ENCODE measurements at places on chromosomes 13 and 19.

DNA sequence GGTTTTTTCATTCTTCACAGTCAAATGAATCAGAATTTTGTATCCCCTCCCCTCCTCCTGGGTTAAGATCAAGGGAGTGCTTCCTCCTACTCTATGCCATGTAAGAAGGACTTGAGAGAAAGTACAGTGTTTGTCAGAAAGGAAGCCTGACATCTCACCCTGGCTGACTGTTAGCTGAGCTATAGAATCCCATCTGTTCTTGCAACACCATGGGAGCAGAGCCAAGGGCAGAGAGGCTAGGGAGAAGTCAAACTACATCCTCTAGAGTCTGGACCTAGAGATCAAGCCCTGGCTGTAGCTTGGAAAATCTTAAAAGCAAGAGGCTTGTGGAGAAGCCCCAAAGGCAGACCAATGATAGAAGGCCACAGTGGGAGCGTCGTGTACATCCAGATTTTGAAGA lies 145.9 kb downstream of the OLFM4 start:
- DNase-seq = no peak

DNA sequence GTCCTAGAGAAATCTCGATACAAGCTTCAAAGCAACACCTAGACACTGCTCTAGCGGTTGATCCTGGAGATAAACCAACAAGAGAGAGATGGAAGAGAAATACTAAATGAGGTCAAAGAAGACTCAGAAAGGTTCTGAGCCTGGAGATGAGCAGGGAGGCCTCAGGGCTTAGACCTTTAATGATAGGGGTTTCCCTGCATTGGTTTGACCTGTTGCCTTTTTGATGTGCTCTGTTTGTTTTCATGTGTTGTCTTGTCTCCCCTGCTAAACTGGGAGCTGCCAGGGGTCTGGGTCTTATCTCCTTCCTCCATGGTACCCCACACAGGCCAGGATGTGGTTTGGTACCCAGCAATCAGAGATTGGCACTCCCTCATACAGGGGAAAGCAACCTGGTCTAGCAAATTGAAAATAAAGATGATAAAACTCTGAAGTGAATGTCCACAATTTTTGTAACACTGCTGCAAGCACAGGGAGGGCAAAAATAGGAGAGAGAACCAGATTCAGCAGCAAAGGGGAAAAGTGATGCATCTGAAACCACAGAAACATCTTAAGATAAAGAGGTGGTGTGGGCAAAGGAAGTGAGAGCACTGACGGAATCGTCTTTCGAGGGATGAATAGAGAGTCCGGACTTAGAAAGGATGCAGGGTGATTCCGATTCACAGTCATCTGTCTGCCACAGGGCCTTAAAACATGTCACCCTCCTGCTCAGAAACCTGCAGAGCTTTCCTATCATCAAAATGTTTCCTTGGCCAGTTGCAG lies 3.5 kb downstream of the FFAR2 start:
- peak; percentile 30 for DNase-seq

DNA sequence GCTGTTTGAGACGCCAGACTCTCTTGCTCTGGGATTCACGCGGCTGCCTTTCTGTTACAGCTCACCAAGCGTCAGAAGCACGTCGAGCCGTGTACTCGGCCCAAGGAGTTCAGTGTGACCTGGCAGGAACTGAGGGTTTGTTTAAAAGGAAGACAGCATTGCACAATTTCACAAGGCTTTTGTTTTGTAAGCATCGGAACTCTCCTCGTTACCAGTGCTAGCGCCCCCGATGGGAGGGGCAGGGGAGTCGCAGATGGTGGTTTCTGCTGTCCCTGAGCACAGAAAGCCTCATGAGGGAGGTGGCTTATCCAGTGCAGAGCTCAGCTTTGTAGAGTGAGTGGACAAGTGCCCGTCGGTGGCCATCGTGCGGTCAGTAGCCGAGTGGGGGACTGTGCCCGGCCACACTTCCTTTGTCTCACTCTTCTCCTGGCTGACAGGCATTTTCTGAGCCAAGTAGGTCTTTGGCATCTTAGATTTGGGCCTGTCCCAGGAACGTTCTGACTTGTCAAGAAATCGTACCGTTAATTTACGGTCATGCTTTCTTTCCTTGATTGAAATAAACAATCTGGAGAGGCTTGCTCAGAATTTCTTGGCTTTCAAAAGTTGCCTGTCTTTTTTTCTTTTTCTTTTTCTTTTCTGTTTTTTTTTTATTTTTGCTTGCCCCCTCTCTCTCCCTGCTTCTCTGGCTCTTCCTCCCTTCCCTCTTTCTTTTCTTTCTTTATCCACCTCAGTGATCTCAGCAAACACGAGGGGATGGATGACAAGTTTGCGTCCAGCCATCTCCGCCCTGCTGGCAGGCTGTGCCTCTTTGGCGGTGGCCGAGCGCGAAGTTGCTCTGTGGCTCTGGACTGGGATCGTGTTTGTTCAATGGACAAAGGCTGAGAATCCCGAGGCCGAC lies 7.7 kb downstream of the KDM4B start:
- no peak for DNase-seq

DNA sequence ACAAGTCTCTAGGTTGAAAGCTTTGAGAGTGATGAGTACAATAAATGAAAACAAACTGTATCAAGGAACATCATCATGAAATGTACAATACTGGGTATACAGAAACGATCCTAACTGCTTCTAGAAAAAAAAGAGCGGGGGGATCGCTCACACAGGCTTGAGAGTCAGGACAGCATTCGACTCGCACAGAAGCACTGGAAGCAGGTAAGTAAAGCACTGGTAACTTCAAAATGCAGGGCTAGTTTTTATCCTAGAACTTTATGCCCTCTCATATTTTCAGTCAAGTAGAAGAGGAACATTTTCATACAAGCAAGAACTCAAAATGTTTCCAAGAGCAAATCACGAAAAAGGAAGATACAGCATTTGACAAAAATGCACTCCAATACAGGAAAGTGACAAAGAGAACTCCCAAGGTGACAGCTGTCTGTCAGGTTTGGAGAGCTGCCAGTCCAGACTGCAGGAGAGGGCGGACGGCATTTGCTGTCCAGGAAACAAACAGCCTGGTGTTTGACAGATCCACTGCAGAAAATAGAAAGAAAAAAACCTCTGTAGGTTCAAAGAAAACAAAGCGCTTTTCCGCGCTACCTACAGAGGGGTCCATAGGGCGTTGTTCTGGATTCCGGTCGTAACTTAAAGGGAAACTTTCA lies 58.2 kb upstream of the XPO4 start:
- no peak for DNase-seq

GRCh38 chr13:71820699-71821098 lies 46.3 kb downstream of the DACH1 start:
- DNase-seq = no peak

DNA sequence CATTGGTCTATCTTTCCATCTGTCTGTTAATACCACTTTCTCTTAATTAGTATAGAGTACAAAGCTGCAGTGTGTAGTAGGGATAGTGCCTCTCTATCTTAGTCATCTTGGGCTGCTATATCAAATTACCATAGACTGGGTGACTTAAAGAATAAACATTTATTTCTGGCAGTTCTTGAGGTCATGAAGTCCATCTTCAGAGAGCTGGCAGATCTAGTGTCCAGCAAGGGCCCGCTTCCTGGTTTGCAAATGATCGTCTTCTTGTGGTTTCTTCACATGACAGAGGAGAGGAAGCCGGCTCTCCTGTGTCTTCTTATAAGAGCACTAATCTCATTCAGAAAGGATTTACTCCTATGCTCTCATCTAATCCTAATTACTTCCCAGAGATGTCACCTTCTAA lies 6.1 kb downstream of the ZNF700 start:
- no peak for DNase-seq

GRCh38 chr13:102658660-102659059 lies 36.2 kb downstream of the METTL21C start:
- no peak for DNase-seq

- no peak for DNase-seq
These were observed 16.2 kb downstream of the COL4A2 start for GRCh38 chr13:110323172-110323891.

- DNase-seq = no peak
These were observed 32.1 kb upstream of the SCEL start for GRCh38 chr13:77503398-77503797.

- DNase-seq = peak; percentile 90
These were observed at the start of gene TBCB for GRCh38 chr19:36115453-36116343. Gene TBCB, plus strand, starts transcription at chr19:36115468. Its CDS starts 93 bp downstream, at chr19:36115561.

DNA sequence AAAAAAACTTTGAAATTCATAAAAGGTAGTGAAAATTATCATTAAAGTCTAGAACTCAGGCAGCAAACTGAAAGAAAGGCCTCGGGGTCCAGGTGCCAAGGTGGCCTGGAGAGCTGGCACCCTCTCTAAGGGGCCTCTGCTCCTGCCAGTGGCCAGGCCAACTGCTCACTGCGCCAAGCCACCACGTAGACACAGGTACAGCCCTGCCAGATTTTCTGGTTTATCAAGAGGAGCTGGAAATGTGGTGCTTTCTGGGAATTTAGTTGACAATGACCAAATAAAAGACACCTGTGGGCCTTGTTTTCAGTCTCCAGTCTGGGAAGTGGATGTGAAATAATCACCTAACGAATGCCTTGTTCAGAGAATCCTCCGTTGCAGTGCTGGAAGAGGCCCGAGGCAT lies 22.8 kb downstream of the ZNF574 start:
- no peak for DNase-seq

DNA sequence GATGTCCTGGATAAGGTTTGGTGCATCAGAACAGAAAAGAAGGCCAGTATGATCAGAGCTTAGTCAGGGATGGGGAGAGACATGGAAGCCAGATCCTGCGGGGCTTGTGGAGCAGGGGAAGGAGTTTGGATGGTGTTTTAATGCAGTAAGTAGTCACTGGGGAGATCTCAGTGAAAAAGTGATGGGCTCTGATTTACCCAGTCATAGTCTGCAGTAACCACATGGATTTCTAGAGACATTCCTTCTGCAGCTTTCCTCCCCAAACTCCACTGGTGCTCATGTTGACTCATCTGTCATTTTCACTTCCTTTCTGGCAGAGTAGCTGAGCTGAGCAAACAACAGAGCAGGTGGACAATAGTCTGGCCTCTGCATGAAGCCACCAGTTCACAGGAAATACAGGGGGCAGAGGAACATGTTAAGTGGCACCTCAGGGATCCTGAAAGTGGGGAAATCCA lies 144.1 kb downstream of the DPF1 start:
- DNase-seq = no peak

DNA sequence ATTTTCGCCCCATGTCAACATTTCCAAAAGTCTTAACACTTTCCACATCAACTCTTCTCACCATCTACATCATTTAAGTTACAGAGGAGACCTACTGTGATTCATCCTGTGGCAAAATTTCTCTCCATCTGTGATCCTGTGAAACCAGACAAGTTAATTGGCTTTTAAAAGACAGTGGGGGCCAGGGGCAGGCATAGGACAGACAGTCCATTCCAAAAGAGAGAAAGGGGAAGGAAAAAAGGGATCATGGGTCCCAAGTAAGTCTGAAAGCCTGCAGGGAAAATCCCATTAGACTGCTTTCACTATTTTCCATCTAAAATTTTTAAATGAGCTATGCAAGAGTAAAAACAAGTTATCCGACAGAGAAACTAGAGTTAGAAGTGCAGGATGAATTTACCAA lies 121.0 kb downstream of the MRPL57 start:
- no peak for DNase-seq

DNA sequence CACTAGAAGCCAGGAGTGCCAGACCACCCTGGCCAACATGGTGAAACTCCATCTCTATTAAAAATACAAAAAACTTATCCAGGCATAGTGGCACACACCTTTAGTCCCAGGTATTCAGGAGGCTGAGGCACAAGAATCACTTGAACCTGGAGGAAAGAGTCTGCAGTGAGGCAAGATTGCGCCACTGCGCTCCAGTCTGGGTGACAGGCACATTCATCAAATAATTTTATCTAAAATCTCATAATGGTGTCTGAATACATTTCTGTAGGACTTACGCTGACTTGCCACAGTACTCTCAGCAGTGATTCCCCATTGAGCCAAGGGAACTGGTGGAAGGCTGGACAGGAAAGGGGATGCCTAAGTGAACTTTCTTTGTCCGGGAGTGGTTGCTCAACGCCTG lies 4.3 kb upstream of the ZNF28 start:
- DNase-seq = no peak

GRCh38 chr13:45074721-45075120 lies 45.6 kb upstream of the GTF2F2 start:
- DNase-seq = no peak
